Fibroblast of mammary gland (primary cell): ENCODE measurements at places on chromosomes 2 and 18.

DNA sequence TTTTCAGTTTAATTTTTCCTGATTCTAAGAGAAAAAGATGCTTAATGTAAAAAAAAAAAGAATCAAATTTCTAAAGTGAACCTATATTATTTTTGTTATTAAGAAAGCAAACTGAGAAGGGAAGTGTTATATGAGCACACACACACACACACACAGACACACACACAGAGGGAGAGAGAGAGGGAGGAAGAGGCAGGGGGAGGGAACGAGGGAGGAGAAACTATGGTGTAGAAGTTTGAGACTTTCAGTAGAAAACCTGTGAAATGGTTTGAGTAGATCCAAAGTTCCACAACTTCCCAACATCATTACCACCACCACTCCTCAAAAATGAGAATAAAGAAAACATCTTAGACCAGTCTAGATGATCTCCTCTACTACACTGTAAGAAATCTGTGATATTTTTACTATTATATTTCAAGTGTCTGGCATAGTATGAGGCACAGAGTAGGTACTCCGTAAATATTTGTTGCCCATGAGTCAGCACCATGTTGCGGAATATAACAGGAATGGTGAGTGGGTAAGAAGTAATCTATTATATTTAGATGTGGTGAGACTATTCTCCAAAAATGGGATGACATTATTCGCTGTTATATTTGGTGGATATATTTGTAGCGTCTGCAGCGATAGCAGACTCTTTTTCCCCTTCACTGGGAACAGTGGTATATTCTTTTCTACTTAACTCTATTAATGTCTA is 149.4 kb upstream of the DNMT3A start:
- peak; percentile 28 for DNase-seq

DNA sequence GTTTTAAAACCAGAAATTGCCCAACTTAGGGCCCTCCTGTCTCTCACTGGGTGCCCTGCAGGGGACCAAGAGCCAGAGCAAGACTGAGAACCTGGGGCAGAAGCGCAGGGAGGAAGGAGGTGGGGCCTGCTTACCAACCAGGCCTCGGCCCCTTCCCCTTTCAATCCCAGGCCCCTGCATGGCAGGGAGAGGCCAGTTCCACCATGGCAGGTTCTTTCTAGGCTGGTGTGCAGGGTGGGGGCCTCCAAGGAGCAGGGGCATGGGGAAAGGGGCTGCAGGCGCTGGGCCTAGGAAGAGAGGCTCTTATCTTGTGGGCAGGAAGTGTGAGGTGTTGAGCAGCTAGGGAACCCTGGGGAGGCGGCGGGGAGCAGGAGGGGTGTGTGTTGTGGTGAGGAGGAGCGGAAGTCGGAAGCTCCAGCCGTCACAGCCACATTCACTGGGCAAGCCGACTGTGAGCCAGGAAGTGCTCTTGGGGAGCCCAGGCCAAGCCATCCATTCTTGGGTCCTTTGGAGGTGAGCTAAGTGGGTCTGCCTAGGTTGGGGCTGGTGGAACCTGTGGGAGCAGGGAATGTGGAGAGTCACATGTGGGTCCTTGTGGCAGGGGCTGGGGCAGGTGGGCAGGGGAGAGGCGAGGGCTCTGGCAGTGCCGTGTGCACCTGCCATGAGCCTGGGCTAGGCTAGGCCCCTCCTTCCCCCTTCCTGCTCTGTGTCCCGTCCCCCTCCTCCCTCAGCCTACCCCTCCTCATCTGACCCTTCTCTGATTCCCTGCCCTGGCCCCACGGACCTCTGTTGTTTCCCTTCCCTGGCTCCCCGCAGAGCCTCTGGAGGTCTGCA is at the start of gene PSD4:
TSS of gene PSD4 (plus strand) at position 430 of the 834 bp plus-strand sequence. CDS start 8,486 bp downstream, outside the sequence.
- no peak for DNase-seq

DNA sequence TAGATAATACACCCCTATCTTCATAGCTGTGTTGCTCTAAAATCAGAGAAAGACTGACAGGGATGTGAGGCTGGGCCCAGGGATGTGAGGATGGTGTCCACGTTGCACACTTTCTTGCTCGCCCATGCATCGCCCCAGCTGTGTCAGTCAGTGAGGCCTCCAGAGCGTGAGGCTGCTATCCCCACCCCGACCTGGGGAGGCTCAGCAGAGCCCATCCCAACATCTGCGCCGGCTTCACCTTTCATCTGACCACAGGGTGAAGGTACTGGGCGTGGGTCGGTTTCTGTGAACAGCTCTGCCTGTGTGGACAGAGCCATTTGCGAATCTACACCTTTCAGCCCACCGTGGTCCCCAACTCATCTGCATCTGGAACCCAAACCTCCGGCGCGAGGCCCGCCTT is 255.7 kb downstream of the HDAC4 start:
- no peak for DNase-seq

GRCh38 chr2:209685963-209686362 is 85.7 kb upstream of the UNC80 start:
- DNase-seq, result peak; percentile 17

DNA sequence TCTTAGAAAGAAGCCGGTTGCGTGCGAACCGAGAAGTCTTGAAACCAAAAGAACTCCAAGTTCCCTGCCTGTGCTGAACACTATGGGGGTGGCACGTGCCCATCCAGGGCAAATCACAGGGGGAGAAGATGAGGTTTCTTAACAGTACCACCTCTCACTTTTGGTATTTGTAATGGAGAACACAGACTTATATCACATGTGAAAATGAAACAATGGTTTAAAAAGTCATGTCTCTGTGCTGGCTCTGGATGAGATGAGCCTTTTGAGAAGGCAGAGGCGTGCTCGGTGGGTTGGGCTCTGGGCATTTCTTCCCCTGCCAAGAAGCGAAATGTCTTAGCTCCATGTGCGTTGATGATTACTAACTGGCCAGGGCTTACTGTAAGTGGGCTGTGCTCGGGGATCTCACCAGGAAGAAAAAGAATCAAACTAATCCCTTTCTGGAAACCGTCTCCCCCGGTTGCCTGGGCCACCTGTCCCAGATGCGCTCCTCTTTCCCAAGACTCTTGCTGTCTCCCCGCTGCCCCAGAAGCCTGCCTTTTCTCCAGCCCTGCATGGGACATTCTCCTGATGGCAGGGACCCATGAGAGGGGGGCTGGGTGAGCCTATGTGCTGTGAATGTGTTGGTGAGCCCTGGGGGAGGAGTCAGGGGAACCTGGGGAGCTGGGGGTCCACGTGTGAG is 252.9 kb downstream of the PRKCE start:
- peak; percentile 71 for DNase-seq

GRCh38 chr2:106053116-106053515 is 141.0 kb downstream of the UXS1 start:
- peak; percentile 48 for DNase-seq

DNA sequence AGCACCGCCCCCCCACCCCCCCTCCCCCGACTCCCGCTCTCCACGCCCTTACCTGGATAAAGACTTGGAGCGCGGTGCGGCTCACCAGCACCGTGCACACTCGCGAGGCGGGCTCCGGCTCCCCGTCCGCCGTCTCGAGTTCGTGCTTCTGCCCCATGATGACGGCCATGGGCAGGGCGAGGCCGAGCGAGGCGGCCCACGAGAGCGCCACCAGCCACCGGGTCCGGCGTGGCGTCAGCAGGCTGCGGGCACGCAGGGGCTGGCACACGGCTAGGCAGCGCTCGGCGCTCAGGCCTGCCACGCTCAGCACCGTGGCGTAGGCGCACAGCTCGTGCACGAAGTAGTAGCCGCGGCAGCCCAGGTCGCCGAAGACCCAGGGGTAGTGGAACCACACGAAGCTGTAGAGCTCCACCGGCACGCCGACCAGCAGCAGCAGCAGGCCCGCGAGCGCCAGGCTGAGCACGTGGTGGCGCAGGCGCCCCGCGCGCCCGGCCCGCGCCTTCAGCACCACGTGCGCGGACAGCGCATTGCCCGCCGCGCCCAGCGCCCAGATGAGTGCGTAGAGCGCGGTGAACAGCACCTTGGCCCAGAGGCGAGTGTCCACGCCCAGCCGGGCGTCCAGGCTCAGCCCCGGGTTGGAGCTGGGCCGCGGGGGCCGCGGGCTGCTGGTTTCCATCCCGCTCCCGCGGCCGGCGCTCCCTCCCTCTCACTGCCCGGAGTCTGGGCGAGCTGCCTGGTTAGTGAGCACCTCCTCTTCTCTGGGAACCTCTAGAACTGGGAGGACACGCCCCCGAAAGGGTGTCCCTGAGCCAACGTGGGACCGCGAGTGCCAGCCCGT is at the start of gene NTSR2:
TSS of gene NTSR2 (minus strand) at position 742 of the 838 bp plus-strand sequence. CDS start at position 676, 66 bp downstream.
- DNase-seq, result peak; percentile 57

GRCh38 chr18:48672671-48673340 is 134.0 kb downstream of the CTIF start:
- DNase-seq, result no peak

DNA sequence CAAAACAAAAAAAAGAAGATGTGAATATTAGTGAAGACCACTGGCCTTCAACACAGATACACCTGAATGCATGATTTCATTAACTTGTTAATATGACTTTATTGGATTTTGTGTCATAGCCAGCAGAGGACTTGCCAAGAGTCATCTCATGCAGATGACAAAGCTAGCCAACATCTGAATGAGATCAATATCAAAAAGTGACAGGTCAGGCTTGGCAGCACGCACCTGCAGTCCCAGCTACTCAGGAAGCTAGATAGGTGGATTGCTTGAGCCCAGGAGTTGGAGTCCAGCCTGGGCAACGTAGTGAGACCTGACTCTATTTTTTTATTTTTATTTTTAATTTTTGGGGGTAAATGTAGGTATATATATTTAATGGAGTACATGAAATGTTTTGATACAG is 54.5 kb upstream of the TGIF1 start:
- DNase-seq, result no peak

DNA sequence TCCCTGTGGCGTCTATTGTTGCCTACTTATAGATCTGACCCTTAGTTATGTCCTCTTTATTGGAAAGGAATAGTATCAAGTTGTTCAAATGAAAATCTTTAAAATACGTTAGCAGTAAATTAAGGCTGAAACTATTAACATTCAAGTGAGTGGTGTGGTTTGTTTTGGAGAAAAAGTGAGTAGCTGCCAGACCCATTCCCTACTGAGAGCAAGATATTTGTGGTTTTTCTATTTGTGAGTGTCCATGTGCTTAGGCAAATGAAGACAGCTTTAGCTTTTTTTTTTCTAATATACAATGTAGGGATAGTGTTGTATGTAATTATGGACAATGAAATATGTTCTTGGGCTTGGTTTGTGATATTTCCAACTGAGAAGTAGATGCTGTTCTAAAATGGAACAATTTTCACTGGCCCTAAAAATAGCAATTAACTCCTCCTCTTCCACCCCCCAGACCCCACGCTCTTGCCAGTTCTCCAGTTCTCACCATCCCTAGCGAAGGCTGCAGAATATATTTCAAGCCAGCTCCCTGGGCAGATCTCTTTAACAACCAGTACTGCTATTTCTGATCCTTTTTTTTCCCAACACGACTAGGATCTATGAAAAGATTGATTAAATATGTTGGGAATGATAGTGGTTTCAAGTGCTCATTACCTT is 83.1 kb downstream of the CCDC85A start:
- DNase-seq, result no peak
